ENCODE measurements at places on chromosomes 1 and 21.
A peak's percentile ranks its signal among the peaks of the same experiment; 100 is the strongest.

- no peak for DNase-seq
These were observed 39.5 kb upstream of the MYOCOS start for GRCh38 chr1:171582589-171582988.

- DNase-seq, result no peak
These were observed 61.7 kb upstream of the MRPS6 start for GRCh38 chr21:34011660-34012059.

DNA sequence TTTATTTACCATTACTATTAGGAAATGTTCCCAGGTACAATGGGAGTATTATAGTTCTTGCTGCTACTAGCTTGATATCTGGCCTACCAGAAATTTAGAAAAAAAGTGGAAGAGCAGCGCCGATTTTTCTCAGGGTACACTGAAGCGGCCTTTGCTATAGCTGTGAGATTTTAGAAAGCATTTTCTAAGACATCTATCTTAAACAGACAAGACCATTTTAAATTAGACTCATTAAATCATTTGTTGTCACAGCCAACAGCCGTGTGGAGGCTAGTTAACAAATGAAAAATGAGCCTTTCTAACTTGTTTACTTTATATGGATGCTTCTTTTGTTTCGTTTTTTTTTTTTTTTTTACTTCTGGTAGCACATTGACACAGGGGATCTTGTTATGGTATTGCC is 183.2 kb upstream of the ZRANB2 start:
- DNase-seq, result no peak

- DNase-seq, result no peak
These were observed 1319.5 kb downstream of the BRINP3 start for GRCh38 chr1:189158155-189158554.

GRCh38 chr21:15804247-15805005 is 74.6 kb downstream of the USP25 start:
- no peak for DNase-seq

GRCh38 chr21:44062380-44062779 is 44.8 kb upstream of the PWP2 start:
- no peak for DNase-seq

DNA sequence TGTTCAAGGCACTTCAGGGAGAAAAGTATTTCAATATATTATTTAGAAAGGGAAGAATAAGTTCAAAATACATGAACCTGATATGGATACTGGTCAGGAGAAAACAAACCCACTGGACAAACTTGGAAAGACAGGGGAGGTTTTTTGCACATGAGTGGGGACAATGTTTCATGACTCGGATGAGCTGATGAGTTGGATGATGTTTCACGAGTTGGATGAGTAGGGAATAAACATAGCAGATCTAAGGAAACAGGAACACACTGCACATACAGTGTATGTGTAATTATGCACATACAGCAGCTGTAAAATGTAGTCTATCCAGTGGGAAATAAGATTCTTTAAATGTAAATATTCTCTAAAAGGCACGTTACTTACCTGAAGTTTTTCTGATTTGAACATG is 682.9 kb upstream of the ADAMTS5 start:
- peak; percentile 6 for DNase-seq

- DNase-seq, result no peak
These were observed 240.5 kb upstream of the MAP1LC3C start for GRCh38 chr1:242239398-242239797.

Measured in HT1080 (cell line).